ENCODE measurements at places on chromosomes 1 and 21. TPM values are rescaled to one million over a fixed set of nuclear protein-coding genes. Genes with fewer than 3 reads are reported as not detected.

GRCh38 chr1:204261746-204262505, 48.1 kb upstream of the GOLT1A start:
- no peak for DNase-seq

GRCh38 chr1:54777011-54777410, 12.7 kb upstream of the PARS2 start:
- no peak for DNase-seq

S100B gene
- total RNA-seq: 12.0 TPM

DNA sequence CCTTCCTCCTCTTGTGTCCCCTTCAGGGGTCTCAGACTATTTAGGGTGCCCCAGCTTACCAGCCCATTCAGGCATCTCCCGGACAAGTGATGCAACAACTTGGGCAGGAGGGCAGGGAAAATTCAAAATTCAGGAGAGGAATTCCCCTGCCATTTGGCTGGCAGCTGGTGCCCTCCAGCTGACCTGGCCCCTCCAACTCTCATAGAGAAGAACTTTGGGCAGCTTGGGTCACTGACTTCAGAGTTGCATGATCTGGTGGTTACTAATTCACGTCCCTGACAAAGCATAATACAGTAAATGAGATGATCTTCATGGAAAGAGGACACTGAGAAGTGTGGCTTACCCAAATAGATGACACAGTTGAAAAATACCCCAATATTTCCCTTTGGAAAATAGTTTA, at the start of gene FCAMR:
FCAMR (minus strand) TSS at position 15 of the 400 bp plus-strand sequence. CDS start 335 bp downstream, outside the sequence.
- no peak for DNase-seq

GRCh38 chr21:41877901-41878830, 978 bp downstream of the PRDM15 start:
- DNase-seq: no peak

LYPD8 gene
- total RNA-seq: not detected

KRTAP19-3 gene
- not detected for total RNA-seq

GRCh38 chr21:45970674-45971615, 10.6 kb upstream of the COL6A1 start:
- peak; percentile 82 for DNase-seq

AMY1A gene
- not detected for total RNA-seq

- no peak for DNase-seq
Measured at GRCh38 chr1:205961405-205961804, 18.1 kb upstream of the SLC26A9 start.

SPRR2G gene
- total RNA-seq: not detected

DNA sequence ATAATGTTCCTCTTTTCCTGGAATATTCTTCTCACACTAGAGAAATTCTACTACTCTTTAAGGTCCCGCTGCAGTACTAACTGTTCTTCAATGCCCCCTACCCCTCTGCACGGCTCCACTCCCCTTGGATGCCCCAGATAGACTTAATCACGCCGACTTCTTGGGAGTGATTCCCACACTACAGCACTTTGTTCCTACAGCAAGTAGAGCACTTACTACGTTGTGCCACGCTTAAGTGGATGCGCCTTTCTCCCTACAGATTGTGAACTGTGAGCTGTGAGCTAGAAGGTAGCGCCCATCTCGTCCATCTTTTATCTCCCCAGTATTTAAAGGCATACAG, 2.2 kb downstream of the ZNF436 start:
- DNase-seq: no peak

DNA sequence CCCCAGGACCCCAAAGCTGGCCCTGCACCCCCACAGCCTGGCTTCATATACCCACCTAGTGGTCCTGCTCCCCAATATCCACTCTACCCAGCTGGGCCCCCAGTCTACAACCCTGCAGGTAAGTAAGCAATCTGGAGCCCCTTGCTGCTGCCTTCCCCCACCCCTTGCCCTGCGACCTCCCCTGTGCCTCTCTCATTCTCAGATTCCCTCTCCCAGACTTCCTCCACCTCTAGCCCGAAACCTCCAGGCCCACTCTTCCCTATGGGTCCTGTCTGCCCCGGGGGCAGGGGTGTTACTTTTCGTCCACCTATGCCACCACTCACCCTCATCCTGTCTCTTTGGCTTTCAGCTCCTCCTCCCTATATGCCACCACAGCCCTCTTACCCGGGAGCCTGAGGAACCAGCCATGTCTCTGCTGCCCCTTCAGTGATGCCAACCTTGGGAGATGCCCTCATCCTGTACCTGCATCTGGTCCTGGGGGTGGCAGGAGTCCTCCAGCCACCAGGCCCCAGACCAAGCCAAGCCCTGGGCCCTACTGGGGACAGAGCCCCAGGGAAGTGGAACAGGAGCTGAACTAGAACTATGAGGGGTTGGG, 2.9 kb downstream of the SHISA4 start:
- DNase-seq: no peak

Measured in right cardiac atrium (tissue), 5 donors.